ENCODE measurements at places on chromosomes 11 and 22. TPM values are rescaled to one million over a fixed set of nuclear protein-coding genes. Genes with fewer than 3 reads are reported as not detected.

Gene TRIM48
- not detected for total RNA-seq

Gene PPP2R5B
- 46.2 TPM for total RNA-seq

Gene TRIM49
- total RNA-seq: not detected

Gene DEFB131B
- total RNA-seq: not detected

Gene CLMP
- total RNA-seq: 14.2 TPM

Gene GLYATL2
- not detected for total RNA-seq

Gene TTC12
- total RNA-seq: 6.3 TPM

Gene RTN4R
- 6.2 TPM for total RNA-seq

Gene UBQLN3
- total RNA-seq: not detected

Gene KRTAP5-9
- total RNA-seq: not detected

Gene MISFA
- total RNA-seq: not detected

Gene RANGAP1
- 79.2 TPM for total RNA-seq

Gene CAPN5
- 134 TPM for total RNA-seq

Gene GRK2
- 158 TPM for total RNA-seq

Gene SYT12
- 3.9 TPM for total RNA-seq

Gene KIRREL3
- total RNA-seq: 0.83 TPM

Gene DNAJB7
- 3.9 TPM for total RNA-seq

Gene ZFTA
- total RNA-seq: 9.9 TPM

Gene BARX2
- total RNA-seq: 13.5 TPM

Gene EHF
- 75.9 TPM for total RNA-seq

Gene USH1C
- total RNA-seq: 90.8 TPM

Gene ARHGAP8
- total RNA-seq: 17.3 TPM

Gene OR52I2
- total RNA-seq: not detected

Gene POLA2
- total RNA-seq: 6.8 TPM

Gene TSPAN32
- 1.6 TPM for total RNA-seq

Gene POU2AF2
- total RNA-seq: 1.2 TPM

Gene SCN2B
- total RNA-seq: not detected

Gene BATF2
- 11.2 TPM for total RNA-seq

Gene KRTAP5-2
- not detected for total RNA-seq

Gene TPBGL
- not detected for total RNA-seq

Gene SLC5A4
- total RNA-seq: 1.7 TPM

Gene KRTAP5-7
- not detected for total RNA-seq

Gene CRYAB
- 7.7 TPM for total RNA-seq

Gene PIK3C2A
- 40.5 TPM for total RNA-seq

Gene OR2AG2
- total RNA-seq: 0.85 TPM

Gene PGA5
- total RNA-seq: not detected

Gene CHRM1
- 0.76 TPM for total RNA-seq

Gene OR4C11
- total RNA-seq: not detected

Gene NRGN
- total RNA-seq: not detected

Gene EPS8L2
- total RNA-seq: 710 TPM

Gene TEX54
- not detected for total RNA-seq

Gene PANX3
- not detected for total RNA-seq

Gene CRACR2B
- total RNA-seq: 110 TPM

Gene ILK
- 121 TPM for total RNA-seq

Gene TXN2
- 116 TPM for total RNA-seq

Gene OR4D10
- not detected for total RNA-seq

Gene GRK3
- 12.4 TPM for total RNA-seq

Gene COMMD9
- 52.5 TPM for total RNA-seq

Gene DNAJC4
- 95.0 TPM for total RNA-seq

Gene DSCAML1
- total RNA-seq: 5.8 TPM

Gene WNT11
- 7.0 TPM for total RNA-seq

Gene EXPH5
- 3.3 TPM for total RNA-seq

Gene GUCD1
- 481 TPM for total RNA-seq

Gene OR8A1
- not detected for total RNA-seq

Gene MMP8
- total RNA-seq: not detected

Gene BLID
- not detected for total RNA-seq

Measured in Peyer's patch (tissue), 4 donors.